ENCODE measurements at places on chromosomes 11 and 22.

- DNase-seq = no peak
These were observed 20.1 kb upstream of the MCHR1 start for GRCh38 chr22:40659166-40659565.

- no peak for DNase-seq
These were observed 50.0 kb upstream of the NFRKB start for GRCh38 chr11:129945373-129945772.

GRCh38 chr11:110032259-110032658 lies 60.9 kb upstream of the ZC3H12C start:
- no peak for DNase-seq

DNA sequence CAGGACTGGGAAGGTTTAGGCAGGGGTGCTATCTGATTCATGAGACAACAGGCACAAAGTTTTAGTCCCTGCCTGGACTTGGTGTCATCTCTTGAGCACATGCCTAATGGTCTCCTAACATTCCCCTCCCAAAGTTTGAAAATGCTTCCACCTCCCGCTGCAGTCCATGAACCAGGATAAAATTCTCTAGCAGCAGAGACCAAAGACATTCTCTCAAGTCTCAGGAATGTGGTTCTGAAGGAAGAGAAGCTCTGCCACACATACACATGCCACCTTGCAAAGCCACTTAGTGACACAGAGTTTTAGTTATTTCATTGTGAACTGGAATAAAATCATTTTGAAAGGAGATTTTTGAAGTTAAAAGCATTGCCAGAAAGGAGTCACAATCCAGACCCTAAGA lies 15.5 kb downstream of the OR51B6 start:
- DNase-seq = no peak

DNA sequence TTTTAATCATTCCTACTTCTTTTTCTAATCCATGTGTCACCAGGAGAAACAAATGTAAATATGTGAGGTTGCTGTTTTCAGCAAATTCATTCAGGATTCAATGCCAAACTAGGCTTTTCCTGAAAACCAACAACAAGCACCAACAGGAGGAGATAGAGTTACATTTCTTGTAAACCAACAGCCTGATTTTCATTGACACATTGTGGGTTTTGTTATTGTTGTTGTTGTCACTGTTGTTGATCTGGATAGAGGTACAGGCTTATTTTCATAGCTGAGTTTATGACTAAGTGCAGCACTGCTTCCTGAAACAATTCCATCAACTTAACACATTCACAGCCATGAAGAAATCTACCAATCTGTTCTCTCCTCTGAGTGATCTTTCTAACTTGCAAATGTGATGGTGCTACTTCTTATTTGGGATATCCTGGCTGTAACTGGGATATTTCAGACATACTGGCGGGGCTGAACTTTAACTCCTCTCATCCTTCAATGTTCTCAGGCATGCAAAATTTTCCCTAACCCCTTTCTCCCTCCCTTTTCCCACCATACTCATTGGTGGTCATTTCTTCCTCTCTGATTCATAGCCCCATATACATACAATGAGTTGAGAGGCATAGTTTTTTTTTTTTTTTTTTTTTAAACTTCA lies 65.5 kb downstream of the ME3 start:
- DNase-seq = no peak

- no peak for DNase-seq
These were observed 372.8 kb upstream of the CCDC179 start for GRCh38 chr11:23233075-23233474.

DNA sequence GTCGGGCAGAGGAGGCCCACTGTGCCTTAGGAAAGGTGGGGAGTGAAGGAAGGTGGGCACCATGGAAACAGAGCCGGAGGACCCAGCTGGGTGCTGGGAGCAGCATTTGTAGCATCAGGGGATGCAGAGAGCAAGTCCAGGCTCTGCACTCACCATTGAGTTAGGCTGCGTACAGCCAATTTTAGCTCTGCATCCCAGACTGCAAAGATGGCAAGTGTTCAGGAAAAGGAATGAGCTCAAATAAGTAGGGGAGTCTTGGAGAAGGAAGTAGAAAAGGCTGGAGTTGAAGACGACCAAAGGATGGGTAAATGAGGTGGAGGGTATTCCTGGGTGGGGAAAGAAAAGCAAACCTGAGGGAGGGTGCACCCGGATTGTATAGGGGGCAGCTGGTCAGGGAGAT lies 31.6 kb upstream of the ETS1 start:
- DNase-seq = no peak

Measured in stimulated activated CD8-positive, alpha-beta memory T cell treated with anti-CD3 and anti-CD28 coated beads, Interleukin-7, amount 100 ng/mL, for 1 hour (primary cell).